ENCODE measurements at places on chromosomes 2 and 18. TPM values are rescaled to one million over a fixed set of nuclear protein-coding genes. Genes with fewer than 3 reads are reported as not detected.

KYNU gene
- polyA plus RNA-seq: not detected

FOXD4L1 gene
- polyA plus RNA-seq: not detected

CD8B2 gene
- not detected for polyA plus RNA-seq

CNGA3 gene
- not detected for polyA plus RNA-seq

LRRFIP1 gene
- 82.2 TPM for polyA plus RNA-seq

KLHL30 gene
- not detected for polyA plus RNA-seq

NTSR2 gene
- not detected for polyA plus RNA-seq

RAD51AP2 gene
- polyA plus RNA-seq: not detected

CROCC2 gene
- polyA plus RNA-seq: not detected

ANKAR gene
- 6.9 TPM for polyA plus RNA-seq

RFTN2 gene
- polyA plus RNA-seq: 0.12 TPM

KIF1A gene
- not detected for polyA plus RNA-seq

SPC25 gene
- not detected for polyA plus RNA-seq

DNAJC5G gene
- not detected for polyA plus RNA-seq

PFN4 gene
- polyA plus RNA-seq: not detected

NFU1 gene
- 58.4 TPM for polyA plus RNA-seq

FAM161A gene
- 2.1 TPM for polyA plus RNA-seq

PTGR3 gene
- polyA plus RNA-seq: 17.0 TPM

CLEC4F gene
- polyA plus RNA-seq: not detected

LYG1 gene
- 0.56 TPM for polyA plus RNA-seq

EML6 gene
- not detected for polyA plus RNA-seq

TNS1 gene
- polyA plus RNA-seq: not detected

VWA3B gene
- not detected for polyA plus RNA-seq

HOXD9 gene
- polyA plus RNA-seq: not detected

IL1A gene
- polyA plus RNA-seq: not detected

CDH2 gene
- 0.05 TPM for polyA plus RNA-seq

DNAH7 gene
- not detected for polyA plus RNA-seq

AQP12A gene
- polyA plus RNA-seq: not detected

RNF152 gene
- polyA plus RNA-seq: not detected

SPEG gene
- 0.76 TPM for polyA plus RNA-seq

LYPD6 gene
- polyA plus RNA-seq: not detected

PELI1 gene
- polyA plus RNA-seq: 12.3 TPM

ALPP gene
- polyA plus RNA-seq: not detected

NT5C1B gene
- polyA plus RNA-seq: 0.50 TPM

AMER3 gene
- polyA plus RNA-seq: not detected

CD207 gene
- polyA plus RNA-seq: not detected

ZSWIM2 gene
- polyA plus RNA-seq: not detected

ALPG gene
- polyA plus RNA-seq: not detected

TUBA4B gene
- not detected for polyA plus RNA-seq

ZNF236 gene
- 12.6 TPM for polyA plus RNA-seq

ATOH8 gene
- polyA plus RNA-seq: not detected
